ENCODE measurements at places on chromosomes 7 and 10.

DNA sequence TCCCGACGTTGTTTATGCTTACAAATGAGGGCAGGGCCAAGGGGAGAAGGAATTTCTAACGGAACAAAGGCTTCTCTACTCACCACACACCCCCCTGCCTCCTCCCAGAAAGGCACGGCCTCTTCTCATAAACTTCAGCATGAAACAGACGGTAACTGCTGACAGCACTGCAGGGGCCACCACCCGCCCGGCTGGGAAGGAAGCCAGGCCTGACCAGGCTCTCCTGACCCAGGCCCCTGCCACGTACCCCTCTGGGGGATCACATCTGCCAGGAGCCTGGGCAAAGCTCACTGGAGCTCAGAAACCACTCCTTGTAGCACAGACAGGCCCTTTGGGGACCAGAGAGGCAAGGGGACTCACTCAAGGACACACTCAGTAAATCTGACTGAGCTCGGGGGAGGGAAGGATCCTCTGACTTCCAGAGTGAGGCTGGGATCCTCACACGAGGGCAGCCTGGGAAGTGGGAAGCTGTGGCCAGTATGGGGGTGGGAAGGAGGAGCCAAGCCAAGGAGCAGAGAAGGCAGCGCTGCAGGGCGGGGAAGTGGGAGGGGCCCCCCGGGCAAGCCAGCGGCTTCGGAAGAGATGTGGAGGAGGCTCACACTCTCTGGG lies 46.1 kb downstream of the ZCCHC24 start:
- peak; percentile 95 for DNase-seq

DNA sequence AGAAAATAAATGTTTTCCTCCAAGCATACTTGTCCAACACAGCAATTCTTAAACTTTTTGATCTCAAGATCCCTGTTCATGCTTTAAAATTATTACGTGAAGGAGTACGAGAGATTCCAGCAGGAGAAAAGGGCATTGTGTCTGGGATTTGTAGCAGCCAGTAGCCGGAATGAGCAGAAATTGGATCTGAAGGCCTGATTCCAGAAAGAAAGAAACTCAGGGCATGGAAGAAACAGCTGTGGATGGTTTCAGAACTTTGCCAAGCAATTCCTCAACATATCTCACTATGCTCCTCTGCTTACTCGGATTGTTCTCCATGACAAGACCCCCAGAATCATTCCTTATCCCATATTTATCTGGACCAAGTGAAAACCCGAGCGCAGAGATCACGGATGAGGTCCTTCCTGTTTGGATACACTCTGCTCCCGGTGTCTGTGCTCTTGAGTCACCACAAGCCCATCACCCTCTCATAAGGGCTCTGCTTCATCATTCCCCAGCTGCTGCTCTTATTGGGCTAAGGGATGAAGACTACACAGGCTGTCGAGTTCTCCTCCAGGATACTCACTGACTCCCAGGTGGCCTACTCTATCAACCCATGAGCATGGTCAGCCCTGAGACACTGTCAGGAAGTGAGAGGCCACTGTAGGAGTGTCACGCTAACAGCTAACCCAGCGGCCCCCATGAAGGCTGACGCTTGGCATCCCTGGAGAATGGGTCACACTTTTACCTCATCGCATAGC lies 121.0 kb upstream of the LANCL2 start:
- DNase-seq: peak; percentile 67

- no peak for DNase-seq
These were observed 27.0 kb downstream of the HSPA12A start for GRCh38 chr10:116715341-116715740.

GRCh38 chr10:102634686-102635085 lies 9.6 kb upstream of the TRIM8 start:
- no peak for DNase-seq

DNA sequence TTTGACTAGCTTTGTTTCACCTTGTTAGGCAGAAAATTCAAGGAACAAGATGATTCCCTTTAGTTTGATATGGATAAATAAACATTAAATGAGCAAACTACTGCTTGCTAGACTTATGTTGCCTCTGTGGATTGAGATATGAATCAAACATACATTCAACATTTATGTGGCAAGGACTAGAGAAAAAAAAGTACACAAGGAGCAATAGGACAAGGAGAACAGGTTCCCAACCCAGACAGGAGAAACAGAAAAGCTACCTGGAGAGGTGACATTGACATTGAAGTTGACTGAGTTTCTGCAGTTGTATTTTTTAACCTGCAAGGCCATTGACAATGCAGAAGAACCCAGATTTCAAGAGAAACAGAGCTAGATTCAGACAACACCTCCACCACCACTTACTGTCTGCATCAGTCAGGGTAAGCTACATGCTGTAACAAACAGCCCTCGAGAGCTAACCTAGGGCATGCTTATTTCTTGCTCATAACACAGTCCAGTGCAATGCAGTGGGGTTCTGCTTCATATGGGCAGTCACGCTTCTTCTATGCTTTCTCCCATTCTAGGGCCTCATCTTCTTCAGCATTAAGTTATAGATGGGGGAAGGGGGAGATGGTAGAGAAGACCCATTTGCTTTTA lies 180.9 kb upstream of the LYZL1 start:
- no peak for DNase-seq
